ENCODE measurements at places on chromosomes 7 and 10.

GRCh38 chr10:3782451-3783315 lies 2.3 kb downstream of the KLF6 start:
- DNase-seq, result peak; percentile 94

- DNase-seq, result no peak
Measured at GRCh38 chr7:149457766-149458165, 3.1 kb downstream of the ZNF777 start.

DNA sequence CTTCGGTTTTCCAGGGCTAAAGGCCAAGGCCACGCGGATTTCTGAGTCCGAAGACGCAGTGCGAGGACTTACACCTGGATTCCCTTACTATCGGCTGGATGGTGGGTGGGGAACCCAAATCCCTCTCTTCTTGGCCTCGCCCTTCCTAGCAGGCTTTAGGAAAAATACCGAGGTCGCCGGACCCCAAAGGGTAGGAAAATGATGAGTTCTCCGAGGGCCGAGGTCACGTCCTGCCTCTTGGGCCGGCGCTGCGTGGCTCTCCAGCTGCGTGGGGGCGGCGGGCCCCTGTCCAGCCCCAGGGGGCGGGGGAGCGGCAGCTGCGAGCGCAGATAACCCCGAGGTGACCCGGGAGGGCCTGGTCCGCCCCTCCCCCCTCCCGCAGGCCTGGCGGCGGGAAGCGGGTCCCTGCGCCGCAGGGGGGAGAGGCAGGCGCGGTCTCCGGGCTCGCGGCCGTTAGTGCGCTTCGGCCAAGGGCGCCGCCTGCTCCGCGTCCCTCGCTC lies 805 bp upstream of the HMX3 start:
- peak; percentile 72 for DNase-seq

GRCh38 chr10:117139581-117140524 lies 1.8 kb upstream of the VAX1 start:
- DNase-seq, result no peak

- DNase-seq, result no peak
Measured at GRCh38 chr10:103837370-103838069, 17.9 kb downstream of the SH3PXD2A start.

- DNase-seq, result no peak
Measured at GRCh38 chr7:26046150-26046549, 105.8 kb upstream of the NFE2L3 start.

All from NB4 (cell line).